Stimulated activated CD8-positive, alpha-beta memory T cell treated with anti-CD3 and anti-CD28 coated beads, Interleukin-7, amount 100 ng/mL, for 1 hour (primary cell): ENCODE measurements at places on chromosomes 1 and 21.

- no peak for DNase-seq
Measured at GRCh38 chr1:67314696-67315095, 7.0 kb downstream of the IL12RB2 start.

- no peak for DNase-seq
Measured at GRCh38 chr1:230197644-230198567, 130.9 kb downstream of the GALNT2 start.

DNA sequence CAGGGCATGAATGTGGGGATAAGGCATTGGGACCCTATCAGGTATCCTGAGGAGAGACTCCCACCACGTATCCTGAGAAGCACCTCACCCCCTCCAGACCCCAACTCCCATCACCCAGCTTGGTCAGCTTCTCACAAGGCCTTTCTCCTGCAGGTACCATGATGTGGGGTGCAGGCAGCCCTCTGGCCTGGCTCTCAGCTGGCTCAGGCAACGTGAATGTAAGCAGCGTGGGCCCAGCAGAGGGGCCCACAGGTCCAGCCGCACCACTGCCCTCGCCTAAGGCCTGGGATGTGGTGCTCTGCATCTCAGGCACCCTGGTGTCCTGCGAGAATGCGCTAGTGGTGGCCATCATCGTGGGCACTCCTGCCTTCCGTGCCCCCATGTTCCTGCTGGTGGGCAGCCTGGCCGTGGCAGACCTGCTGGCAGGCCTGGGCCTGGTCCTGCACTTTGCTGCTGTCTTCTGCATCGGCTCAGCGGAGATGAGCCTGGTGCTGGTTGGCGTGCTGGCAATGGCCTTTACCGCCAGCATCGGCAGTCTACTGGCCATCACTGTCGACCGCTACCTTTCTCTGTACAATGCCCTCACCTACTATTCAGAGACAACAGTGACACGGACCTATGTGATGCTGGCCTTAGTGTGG, 1.3 kb downstream of the GPR3 start:
- DNase-seq = no peak

DNA sequence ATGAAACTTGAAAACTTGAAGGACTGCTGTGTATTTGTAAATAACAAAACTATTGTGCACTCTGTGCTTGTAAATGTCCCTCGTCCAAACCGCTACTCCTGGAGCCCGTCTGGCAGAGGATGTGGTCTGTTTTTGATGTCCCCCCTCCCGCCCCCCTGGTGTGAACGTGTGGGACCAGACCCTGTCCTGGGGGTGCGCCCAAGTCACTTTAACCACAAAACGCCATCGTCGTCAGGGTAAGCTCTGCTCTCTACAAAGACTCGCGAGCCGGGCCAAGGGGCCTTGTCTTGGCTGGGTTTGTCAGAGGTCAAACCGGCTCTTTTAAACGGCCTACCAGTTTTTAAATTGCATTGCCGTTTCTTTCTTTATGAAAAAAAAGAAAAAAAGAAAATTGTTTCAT, 87.4 kb upstream of the TMEM51 start:
- DNase-seq = no peak

DNA sequence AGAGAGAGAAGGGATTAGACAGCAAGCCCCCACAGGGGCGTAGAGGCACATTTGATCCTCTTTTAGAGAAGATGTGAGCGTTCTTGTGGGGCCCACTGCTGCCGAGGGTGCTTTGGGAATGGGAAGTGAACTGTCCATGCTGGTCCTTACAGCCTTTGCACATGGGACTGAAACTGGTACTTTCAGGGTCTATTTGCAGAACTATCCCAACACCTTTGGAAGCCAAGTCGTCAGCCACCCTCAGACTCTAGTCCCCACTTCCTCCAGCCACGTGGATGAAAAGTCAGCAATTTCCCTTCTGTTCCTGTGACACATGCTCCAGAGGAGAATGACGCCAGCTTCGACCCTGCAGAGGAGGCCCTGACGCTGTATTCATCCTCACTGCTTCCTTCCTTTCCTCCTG, 2.6 kb upstream of the RAB7B start:
- no peak for DNase-seq

DNA sequence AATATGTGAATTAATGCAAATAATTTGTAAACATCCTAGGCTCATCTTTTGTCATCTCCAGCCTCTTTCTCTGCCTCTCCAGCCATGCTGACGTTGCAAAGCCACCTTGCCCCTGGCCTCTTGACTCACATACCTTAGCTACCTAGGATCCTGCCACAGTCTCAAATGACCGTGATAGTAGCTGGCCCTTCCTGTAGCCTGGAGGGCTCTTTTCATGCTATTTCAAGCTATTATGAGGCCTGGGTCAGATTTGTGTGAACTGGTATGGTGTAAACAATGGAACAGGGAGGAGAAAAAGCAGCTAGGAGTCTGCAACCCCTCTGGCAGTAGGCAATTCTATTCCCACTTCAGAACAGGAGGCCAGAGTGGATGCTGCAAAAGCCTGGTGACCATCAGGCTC, 337.7 kb downstream of the DISC1 start:
- DNase-seq = no peak

- DNase-seq = no peak
Measured at GRCh38 chr1:24702511-24703293, 42.5 kb upstream of the CLIC4 start.

- no peak for DNase-seq
Measured at GRCh38 chr1:24864370-24864777, 65.7 kb downstream of the RUNX3 start.

DNA sequence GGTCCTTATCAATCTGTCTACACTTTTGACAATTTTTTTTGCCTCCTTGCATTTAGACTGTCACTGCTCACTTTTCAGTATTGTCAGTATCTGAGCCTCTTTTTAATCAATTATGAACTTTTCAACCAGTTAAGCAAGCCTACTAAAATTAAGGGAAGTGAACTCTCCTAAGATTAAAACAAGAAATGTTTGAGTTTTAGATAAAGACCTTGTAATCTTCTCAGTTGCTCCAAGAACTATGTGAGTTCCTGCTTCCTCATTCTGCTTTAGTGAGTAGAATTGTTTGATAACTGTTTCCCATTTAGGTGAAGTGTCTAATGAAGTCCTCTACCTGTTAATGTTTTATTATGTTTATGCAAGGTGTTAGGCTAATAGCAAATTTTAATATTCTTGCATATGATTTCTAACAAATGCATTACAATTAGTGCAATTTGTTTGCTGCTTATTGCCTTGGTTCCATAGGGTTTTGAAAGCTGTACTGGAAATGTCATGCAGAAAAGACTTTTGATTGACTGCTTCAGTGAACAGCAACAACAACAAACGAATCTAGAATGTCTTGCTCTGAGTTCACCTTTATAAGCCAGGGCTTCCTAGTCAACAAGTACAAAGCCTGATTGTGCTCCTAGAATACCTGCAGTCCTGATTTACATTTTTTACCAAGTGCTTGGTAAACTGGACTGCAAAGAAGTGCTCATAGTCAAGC, 40.9 kb downstream of the PLA2G4A start:
- DNase-seq = no peak

DNA sequence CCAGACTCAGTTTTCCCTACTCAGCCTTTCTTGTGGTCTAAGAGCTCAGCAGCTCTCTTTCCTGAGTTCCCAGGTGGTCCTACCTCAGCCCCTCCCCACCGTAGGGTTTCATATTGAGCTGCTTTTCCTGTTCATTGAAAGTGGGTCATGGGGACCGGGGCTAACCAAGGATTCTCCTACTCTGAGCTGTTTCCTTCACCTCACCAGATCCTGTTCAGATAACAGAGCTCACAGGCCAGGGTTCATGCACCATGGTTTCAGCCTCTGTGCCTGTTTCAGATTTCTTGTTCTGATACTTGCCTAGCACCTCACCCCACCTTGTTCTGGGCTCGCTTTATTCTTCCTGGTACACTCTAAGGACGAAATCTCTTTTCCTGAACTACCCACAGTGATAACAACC, 8.5 kb downstream of the UBQLN4 start:
- no peak for DNase-seq

DNA sequence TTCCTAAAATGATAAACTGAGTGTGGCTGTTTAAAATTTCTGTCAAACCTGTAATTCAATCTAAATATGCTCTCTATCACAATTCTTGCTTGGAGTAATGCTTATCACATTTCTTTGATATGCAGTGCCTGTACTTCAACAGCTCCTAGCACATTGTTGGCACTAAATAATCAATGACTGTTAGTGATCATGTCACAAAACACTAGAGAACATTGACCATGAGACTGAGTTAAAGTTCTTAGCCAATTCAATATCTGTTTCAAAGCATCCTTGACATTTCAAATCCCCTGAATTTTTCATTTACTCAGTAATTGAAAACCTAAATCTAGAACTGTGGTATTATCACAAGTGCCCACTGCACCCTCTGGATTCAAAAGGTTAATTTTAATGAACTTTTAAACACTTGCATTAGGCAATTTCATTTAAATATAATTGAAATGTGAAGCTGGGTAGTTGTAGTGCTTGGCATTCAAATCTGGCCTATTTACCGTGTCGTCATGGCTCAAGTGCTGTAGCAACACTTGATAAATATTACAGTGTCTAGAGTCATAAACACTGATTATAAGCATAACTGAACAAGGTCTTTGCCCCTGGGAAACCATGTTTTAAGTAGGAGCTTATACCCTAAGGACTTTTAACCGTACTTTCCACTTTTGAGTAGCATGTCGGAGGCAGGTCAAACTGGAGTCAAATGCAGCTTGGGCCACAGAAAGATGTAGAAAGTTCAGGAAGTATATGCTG, 143.6 kb downstream of the LRRC7 start:
- no peak for DNase-seq

DNA sequence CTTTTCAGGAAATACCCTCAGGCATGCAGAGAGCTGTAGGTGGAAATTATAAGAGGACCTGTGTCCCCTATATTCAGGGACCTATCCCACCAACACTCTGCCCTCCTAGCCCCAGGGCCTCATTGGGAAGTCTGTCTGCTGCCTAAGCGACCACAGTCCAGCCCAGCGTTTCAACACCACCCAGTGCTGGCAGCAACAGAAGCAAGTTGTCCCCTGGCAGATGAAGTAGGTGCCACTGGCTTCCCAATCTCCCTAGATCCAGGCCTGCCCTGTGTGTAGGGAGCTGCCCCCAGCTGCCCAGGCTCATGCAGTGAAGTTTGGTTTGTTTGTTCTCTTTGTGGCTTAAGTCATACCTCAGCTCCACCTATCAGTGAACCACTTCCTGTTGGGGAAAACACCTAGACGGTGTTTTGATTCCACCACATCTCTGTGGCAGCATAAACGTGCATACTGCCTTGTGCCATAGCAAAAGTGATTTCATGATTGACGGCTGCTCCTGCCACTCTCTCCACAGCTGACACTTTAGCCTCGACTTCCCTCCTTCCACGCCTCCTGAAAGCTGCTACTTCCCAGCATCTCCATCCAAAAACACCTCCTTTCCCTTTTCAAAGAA, 8.1 kb upstream of the LEFTY1 start:
- DNase-seq = peak; percentile 34

- DNase-seq = no peak
Measured at GRCh38 chr1:159091180-159091560, 14.6 kb upstream of the AIM2 start.

DNA sequence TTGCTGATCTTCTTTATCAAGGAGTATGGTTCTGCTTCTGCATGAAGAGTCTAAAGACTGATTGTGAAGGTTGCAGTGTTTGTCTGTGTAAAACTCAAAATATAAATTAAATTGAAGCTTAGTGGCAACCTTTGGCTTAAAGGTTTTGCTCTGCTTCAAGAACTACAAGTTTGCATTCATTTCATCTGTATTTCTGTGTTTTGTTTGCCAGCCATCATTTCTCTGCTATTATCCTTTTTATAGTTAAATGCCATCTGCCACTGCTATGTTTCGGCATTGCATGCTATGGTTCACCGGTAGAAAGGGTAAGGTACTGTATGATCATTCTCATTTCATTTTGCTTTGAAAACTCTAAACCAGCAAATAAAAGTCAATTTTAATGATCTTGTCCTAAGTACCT, 52.9 kb downstream of the OSBPL9 start:
- DNase-seq = no peak

DNA sequence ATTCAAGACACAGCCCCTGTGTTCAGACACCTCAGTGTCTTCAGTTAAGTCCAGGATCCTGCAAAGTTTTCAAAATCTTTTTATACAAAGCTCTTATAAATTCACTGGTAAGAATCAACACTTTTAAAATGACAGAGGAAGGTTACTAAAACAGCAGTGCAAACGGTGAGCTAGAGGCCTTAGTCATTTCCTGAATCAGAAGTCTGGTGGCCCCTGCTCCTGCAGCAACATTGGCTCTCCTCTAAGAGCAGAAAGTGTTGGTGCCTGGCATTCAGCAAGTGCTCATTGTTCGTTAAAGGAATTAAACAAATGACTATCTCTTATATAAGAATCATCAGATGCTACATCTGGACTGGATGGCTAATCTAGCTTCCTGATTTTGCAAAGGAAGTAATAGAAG, 282.9 kb downstream of the PTGER3 start:
- no peak for DNase-seq

DNA sequence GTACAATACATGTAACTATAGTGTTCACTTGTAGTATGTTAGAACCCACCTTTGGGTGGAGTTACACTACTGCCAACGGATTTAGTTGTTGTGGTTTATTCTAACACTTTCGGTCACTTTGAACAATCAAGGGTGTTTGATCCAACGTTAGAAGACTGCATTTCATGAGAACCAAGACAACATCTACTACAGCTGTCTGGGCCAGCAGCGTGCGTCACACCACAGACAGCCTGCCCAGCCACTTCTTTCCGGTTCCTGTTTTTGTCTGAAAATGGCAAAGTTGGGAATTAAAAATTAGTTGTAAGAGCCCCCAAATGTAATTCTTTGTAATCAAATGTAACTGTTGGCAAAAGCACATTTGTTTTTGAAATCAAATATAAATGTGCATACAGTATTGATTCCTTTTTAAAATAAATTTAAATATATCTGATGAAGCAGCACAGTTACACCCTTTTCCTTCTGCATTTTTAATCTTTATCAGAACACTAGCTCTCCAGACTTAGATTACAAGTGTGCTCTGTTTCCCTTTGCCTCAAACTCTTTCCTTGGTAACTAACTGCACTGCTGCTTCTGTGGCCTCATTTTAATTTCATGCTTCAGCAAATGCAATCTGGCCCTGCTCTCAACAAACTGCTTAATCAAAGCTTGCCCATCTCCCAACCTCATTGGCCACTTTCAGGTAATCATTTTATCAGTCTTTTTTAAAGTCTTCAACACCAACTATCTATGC, 86.6 kb upstream of the DPH5 start:
- peak; percentile 48 for DNase-seq

GRCh38 chr1:21680381-21680780, 11.2 kb upstream of the RAP1GAP start:
- no peak for DNase-seq
